ENCODE measurements at places on chromosomes 11 and 22.

GRCh38 chr11:117428186-117428855, 100.7 kb downstream of the CEP164 start:
- no peak for DNase-seq

DNA sequence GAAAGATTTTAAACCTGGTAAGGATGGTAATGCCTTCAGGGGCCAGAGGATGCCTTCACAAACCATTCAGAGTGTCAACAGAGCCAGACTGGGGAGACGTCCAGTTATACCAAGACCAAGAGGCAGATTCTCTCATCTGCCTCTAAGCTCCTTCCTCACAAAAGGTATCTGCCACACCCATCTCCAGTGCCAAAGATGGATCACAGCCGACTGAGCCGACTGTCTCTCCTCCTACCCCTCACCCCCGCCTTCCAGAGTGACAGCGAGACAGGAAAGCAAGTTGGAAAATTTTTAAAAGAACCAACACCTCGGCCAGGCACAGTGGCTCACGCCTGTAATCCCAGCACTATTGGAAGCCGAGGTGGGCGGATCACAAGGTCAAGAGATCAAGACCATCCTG, 79.1 kb upstream of the AKIP1 start:
- DNase-seq: no peak

GRCh38 chr22:19619144-19620009, 94.9 kb upstream of the SEPTIN5 start:
- no peak for DNase-seq

DNA sequence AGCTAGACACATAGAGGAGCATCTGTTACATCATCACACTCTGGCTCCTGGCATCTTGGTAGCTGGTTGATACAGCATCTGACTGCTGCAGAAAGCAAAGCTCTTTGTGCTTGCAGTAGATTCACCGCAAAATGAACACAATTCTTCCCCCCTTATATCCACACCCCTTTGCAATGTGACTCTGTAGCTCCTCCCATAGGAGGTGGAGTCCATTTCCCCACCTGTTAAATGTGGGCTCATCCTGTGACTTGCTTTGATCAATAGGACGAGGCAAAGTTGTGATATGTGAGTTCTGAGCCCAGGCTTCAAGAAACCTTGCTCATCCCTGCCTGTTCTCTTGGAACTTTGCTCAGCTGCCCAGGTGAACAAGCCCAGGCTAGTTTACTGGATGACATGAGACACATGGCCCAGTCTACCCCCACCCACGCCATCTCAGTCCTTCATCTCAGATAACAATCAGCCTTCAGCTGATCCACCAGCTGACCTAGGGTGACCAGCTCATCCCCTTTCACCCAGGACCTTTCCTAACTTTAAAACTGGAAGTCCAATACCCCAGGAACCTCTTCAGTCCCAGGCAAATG, 272.2 kb downstream of the TENM4 start:
- no peak for DNase-seq

DNA sequence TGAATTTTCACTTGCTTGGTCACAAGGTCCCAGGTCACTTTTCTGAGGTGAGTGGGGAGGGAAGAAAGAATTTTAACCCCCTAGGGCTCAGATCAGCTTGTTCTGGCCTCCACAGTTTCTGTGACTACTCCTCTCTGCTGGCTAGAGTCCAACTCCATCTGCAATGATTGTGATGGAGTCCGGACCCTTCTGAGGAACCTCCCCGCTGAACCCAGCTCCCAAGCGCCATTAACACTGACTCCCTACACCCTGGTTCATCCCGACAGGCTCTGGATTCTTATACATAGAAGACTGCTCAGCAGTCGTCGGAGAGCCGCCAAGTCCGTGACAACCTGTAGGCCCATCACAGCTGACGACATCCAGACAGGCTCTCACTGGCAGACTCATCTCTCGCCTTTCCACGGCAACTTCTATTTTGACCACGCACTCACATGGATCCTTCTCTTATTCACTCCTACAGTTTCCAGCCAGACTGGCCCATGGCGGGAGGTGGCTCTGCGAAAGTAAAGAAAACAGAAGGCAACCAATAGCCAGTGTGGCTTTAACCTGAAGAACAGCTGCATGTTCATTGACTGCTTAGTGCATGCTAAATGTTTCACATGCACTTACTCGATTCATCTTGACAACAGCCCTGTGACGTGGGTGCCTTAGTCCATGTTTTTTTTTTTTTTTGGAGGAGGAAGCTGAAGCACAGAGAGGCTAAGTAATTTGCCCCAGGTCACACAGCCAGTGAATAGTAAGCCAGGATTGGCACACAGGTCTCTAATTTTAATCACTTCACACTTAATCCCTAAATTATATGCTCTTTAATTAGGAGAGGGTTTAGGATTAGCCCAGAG, 68.0 kb upstream of the PRDM11 start:
- no peak for DNase-seq

DNA sequence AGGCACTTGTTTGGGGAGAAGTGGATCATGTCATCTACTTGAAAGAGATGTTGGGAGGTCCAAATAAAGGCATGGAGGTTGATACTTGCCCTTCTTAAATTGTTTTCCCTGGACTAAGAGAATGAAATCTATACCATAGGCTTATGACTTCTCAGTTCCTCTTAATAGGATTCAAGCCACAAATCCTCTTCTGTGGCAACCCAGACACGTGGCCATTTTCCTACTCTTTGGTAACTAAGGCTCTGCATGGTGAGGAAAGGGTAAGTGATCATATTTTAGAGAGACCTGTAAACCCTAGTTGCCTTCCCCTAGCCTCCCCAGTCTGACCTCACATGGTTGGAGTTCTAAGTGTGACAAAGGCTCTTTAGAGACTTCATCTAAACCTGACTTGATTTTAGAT, 72.9 kb upstream of the CD44 start:
- DNase-seq: no peak

DNA sequence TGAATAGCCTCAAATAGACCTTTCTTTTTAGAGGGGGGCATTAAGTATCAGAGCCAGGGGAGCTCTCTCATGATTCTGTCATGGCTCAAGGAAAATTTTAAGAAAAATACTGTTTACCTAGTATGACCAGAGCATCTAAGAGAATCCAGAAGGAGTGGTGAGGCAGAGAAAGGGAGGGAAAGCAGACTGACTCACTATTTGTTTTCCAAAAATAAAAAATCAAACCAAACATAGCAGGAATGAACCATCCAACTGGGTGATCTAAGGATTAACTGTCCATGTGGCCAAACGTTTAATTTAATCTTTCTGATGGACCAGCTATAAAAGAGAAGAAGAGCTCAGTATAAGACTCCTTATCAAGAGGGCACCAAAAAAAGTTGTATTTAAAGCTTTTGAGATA, 70.8 kb downstream of the GAB2 start:
- no peak for DNase-seq

DNA sequence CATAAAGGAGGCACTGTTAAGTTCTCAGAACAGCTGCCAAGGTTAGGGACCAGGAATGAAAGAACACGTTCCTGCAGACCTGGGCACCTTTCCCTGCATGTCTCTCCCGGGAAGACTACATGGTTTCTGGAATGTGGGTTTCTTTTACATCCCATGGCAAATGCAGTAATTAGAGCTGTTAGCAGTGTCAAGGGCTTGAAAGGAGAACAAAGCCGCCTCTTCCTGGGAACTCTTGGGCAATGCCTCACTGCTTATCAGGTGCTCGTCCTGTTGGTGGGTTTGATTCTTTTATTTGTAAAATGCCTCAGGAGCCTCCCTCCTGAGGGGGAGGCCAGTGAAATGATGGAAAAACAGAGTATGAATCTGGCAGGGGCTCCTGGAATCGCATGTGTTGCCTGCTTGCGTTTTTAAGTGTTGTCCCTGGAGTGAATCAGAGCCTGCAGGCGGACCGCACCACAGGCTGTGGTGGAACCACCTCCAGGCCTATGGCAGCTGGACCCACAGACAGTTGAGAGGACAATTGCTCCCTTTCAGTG, 723 bp upstream of the C22orf31 start:
- no peak for DNase-seq

DNA sequence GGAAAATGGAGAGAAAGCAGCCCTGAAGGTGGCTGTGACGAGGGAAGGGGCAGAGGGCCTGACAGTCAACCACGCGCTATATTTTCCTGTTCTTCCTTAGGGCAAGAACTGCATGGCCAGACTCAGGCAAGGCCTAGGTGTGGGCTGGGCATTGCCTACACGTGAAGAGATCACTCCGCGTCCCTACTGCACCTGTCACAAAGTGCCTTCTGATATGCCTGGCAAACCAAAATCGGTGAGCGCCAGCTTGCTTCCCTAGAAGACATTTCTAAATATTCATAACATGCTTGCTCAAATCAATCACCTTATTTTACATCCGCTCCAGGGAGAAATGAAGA, 6.3 kb downstream of the TMEM121B start:
- no peak for DNase-seq

DNA sequence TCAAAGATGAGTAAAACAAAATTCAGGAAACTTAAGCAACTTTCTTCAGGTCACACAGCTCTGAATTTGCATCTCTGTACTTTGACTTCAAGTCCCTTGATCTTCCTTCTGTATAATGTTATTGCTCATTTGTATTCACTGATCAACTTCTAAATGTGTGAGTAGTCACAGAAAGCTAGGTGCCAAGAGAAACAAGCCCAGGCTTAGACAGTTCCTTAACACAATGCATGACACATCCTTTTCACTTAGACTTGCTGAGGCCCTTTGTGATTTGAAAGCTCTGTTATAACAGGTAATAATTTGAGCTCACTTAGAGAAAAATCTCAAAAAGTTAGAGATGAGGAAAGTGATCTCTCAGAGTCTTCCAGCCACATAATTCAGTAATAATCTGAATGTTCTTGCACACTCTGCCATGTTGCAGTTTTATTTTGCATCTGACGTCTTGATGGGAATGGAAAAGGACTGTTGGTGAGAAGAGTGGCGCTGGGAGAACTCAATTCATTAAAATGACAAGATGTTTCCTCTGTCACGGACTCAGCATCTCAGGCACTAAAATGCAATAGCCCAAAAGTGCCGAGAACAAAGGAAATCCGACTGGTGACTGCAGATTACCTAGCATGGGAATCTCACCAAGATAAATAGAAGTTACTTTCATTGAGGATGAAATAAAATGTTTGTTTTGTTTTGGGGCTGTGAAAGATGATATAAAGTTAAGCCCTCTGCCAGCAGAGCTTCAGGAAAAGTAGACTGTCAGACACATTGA, 665.3 kb downstream of the OPCML start:
- no peak for DNase-seq
